NCI-H774 (cell line): ENCODE measurements at places on chromosomes 2 and 18.

- DNase-seq: peak; percentile 35
Observed at GRCh38 chr2:71100195-71100964, 29.6 kb downstream of the MCEE start.

DNA sequence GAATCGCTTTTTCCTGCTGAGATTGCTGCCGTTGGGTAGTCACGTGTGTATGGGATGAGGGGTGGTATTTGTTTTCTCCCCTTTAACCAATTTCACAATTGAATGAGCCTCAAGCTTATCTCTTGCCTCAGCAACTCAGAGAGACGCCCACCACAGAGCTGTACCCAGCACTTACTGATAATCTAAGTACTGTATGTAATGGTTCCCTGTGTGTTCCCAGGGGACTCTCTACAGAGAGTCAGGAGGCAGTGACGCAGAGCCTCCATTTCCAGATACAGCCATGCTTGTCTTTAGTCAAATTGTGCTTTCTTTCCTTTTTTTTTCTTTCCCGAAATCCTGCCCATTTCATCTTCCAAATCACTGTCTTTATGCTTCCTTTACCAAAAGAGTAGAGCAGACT lies 1102.1 kb upstream of the KLHL29 start:
- DNase-seq: no peak

- no peak for DNase-seq
Observed at GRCh38 chr2:2648094-2648493, 317.0 kb upstream of the MYT1L start.

GRCh38 chr2:40773291-40773690 lies 321.4 kb upstream of the SLC8A1 start:
- no peak for DNase-seq

DNA sequence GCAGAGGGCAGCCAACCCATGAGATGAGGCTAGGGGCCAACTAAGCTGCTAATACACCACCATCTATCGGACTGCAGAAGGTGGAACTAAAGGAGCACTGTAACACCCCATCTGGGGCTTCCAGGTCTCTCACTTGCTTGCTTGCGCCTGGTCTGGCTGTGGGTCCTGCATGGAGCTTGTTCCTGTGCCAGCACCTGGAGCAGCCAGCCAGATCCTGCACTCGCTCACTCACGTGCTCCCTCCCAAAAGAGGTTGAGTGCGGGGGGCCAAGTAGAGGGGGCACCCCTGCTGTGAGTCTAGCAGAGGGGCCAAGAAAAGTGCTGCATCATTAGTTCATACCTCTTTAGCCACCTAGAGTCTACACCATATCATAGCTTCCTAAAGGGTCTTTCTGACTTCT lies 250.9 kb downstream of the LRRTM4 start:
- no peak for DNase-seq

GRCh38 chr2:129276978-129277584 lies 702.4 kb upstream of the RAB6C start:
- DNase-seq: no peak

DNA sequence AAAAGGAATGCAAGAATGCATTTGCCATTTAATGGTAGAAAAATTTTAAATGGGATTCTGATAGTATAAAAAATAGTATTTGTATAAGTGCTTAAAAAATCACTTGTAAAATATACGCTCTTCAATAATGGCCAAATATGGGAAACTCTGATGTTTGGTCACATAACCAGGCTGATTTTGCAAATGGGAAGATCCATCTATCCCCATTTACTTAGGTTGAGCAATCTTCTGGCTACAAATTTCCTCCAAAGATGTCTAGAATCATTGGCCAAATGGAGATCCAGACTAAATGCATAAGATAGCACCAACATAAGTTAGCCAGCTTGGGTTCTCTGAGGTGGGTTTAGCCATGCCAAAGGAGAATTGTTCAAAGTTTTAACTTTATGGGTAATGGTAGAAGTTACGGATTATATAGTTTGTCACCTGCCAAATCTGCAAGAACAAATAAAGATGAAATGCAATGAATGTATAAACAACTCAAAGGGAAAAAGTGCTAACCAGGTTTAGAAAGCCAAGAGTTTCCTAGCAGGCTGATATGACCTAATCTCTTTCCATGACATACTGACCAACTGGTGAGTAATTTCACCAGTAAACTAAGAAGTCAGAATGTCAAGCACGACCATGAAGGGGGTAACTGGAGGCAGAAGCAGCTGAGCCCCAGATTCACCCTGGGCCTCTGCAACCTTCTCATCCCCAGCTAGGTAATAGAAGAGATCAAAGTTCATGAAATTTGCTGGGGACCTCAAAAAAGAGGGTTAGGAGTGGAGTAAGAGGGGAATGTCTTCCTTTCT lies 10.0 kb downstream of the RHOB start:
- DNase-seq: no peak

- no peak for DNase-seq
Observed at GRCh38 chr2:1848599-1848995, 104.3 kb upstream of the PXDN start.

- DNase-seq: no peak
Observed at GRCh38 chr2:171386627-171387026, 47.2 kb downstream of the METTL8 start.

DNA sequence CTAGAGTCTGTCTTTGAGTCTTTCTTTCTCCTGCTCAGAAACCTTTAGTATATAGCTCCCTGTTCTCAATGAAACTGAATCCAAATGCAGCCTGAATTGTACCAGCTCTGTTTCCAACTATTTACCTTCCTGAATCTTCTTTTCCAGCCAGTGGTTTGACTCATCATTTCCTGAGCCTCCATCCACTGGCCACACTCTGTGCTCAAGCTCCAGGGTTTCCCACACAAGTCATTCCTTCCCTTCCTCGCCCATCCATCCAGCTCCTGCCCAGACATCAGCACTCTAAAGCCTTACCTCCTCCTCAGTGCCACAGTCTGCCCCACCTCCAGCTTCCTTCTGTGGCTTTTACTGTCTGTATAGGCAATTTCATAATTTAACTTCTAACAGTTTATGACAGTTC lies 233.6 kb upstream of the RASGRP3 start:
- no peak for DNase-seq

DNA sequence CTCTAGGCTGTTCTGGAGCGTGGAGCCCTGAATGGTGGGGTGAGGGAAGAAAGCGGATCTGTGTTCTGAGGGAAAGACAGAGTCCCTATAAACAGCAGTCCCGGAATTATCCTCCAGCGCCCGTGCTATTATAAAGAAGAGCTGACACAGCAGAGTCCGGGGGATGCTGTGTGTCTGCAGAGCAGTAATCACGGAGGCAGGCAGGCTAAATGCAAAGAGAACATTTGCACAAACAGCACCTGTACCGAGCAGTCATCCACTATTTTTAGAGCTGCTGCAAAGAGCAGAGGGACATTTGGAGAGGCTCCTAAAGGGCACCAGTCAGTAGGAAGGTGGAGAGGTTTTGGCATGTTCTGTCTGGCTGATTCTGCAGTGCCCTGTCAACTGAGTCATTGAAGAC lies 293.8 kb upstream of the SLC14A2 start:
- DNase-seq: no peak

DNA sequence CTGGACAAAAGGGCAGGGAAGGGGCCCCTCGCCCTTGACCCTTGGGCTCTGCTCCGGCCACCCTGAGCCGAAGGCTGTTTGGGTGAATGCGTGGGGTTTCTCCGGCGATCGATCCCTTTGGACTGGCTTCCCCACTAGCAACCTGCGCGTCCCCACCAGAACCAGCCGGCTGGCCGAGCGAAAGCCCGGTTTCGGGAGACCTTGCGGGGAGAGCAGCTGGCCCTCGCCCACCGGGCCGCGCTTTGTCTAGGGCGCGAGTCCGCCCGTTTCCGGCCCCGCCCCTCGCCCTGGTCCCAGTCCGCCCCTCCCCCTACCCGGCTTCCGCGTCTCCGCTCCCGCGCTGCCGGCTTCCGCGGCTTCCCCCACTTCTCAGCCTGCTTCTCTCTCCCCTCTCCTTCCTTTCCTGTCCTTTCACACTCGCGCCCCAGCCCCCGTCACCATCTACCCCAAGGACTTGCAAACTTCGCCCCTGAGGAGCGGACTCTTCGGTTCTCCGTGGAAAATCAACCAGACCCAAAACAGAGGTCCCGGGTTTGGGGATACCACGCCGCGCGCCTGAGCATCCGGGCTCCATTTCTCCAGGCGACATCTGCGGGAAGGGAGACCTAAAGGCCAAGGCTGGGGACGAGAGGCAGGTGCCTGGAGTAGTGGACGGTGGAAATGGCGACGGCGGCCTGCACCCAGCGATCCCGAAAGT lies 48.0 kb upstream of the ATP6V1B1 start:
- peak; percentile 60 for DNase-seq
